ENCODE measurements at places on chromosomes 7 and 10. TPM values are rescaled to one million over a fixed set of nuclear protein-coding genes. Genes with fewer than 3 reads are reported as not detected.

DNA sequence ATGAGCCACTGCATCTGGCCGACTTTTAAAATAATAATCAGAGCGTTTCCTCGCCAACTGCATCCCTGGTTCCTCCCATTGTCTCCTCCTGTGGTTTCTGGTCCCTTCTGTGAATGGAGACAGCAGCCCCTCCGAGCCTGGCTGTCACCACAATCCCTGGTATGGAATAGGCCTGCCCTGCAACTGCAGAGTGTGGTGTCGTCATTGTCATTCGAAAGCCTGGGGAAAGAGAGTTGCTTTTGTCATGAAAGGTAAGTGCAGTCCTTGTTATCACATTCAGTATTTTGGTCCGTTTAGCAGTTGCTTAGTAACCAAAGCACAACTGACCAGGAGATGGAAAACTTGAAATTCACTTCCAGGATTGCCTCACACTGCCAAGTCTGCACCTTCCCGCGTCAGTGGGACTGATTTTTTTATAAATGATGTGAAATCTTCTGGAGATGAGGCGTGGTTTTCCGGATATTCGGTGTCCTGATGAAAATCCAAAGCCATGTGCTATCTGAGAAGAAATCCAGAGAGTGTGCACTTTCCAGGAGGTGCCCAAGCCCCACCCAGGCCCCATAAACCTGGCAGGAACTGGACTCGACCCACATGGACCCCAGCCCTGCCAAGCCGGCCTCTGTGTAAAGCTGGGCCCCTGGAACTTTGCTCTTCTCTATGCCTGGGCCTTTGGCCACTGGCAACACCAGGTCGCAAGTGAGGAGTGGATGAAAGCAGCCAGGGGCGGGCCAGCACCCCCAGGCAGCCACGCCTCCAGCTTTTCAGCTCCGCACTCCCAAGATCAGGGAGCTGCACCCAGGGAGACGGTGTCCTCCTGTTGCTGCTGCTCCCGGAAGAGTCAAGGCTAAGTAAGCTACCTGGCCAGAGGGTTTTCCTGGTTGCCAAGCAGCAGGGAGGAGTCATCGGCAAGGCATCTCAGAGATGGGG lies 133.7 kb upstream of the SH2B2 start:
- peak; percentile 33 for DNase-seq

GRCh38 chr7:111274857-111275256 lies 183.9 kb downstream of the LRRN3 start:
- DNase-seq = no peak

GRCh38 chr7:102991077-102991539 lies 78.3 kb downstream of the LRRC17 start:
- DNase-seq = no peak

DNA sequence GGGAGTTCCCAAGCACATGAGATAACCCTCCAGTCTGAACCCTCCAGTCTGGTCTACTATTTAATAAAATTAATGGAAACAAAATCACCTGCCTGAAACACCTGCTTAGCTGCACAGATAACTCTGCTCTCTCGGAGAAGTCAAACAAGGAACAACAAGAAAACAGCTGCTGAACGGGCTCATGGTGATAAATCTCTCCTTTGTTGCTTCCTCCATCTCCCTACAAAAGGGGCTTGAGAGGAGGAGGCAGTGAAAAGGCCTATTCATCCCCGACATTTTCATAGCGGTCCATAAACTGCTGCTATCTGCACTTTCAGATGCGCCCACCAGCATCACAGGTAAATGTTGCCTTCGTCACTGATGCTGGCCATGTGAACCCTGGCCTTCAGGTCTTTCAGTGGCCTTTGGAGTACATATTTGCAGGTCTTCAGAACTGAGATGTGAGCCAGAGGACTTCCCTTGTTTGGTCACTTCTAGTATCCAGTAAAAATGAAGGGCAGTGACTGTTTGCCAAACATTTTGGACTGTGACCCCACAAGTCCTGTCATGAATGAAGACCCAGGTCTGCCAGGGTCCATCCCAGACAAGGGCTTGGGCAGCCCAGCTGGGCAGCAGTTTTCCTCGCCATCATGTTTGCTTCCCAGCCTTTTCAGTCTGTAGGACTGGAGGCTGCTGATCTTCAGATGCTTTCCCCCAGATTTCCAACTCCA lies 15.9 kb downstream of the FKBP6 start:
- no peak for DNase-seq

DNA sequence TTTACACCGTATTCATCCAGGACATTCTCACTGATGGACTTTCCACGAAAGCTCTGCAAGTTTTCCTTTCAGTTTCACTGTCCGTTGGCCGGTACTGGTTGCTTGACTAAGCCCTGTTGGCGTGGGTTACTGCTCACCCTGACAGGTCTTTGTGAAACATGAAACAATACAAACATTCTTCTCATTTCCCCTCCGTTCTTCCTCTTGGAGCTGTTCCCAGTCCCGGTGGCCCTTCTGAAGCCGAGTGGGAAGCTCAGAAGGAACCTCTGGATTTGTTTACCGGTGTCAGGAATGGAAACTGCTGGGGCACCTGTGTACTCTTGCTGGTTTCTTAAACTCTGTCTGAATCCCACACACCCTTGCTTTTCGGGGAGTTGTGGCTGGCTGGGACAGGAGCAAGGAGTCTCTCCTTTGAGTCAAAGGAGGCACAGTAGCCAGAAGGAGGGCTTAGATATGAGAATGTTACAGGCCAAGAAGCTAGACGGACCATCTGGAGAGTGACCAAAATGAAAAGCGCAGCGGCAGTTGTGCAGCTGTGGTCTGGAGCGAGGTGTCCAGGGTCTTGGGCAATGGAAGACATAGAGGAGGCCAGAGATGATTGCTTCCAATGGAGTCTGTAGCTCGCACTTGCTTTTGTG lies 45.7 kb downstream of the LYZL2 start:
- DNase-seq = peak; percentile 38

DNA sequence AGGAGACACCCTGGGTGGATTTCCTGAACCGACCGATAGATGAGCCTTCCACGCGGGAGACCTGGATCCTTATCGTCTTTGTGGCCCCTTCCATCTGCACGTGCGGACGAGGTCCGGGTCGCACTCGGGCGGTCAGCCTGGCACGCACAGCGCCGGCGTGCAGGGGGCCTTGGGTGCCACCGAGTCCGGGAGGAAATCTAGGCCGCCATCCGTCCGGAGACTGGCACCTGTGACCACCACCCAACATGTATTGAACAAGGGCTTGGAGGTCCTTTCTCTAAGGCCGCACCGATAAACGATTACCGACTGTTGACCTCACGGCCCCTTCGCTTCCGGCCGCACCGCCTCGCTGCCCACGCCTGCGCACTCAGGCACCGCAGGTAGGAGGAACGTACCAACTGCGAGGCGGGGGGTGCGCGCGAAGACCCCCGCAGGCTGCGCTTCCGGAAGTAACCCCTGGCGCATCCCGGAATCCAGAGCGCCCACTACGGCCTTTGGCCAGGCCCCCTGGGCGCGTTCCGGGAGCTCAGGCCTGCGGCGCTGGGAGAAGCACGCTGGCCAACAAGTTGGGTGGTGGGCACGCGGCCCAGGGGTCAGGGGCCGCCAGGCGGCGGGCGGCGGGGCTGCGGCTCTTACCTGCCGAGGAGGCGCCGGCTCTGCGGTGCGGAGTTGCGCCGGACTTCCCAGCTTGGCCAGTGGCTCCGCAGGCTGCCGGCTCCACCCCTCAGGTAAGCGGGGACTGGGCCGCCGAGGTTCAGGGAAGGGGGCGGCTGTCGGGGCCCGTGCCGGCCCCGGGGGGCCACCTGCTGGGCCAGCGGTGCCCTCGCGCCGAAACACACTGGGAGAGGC lies at the start of the genes ACTR3C and LRRC61:
ACTR3C (minus strand) TSS at position 713 of the 849 bp plus-strand sequence. CDS start 28,249 bp downstream, outside the sequence.
LRRC61 (plus strand) TSS at position 523 of the 849 bp plus-strand sequence. CDS start 13,507 bp downstream, outside the sequence.
- DNase-seq = no peak

DNA sequence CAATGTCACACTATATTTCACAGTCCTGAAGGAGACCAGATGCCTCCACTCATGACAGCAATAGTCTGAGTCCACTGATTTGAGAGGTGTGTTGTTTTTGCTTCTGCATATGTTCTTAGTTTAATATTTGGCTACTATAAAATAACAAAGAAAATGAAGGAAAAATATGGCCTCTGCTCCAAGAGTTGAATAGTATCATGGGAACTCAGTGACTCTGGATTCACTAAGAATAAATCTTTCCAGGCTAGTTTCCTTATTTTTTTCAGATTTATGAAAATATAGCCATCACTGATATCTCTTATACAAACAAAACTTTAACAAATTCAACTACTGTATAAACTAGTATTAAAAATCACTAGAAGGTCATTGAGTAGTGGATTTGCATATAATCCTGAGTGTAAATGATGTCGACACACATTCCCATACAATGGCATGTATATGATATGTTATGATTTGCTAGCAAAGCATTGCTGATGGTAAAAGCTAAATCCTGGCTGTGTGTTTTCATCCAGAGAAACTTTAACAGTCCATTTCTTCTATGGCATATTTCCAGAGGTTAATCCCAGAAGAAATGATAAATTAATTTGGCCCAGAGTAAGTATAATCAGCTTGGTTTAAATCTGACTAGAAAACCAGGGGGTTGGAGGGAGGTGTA lies 66.0 kb upstream of the VIPR2 start:
- DNase-seq = no peak

GRCh38 chr7:66720561-66720960 lies 20.0 kb upstream of the RABGEF1 start:
- DNase-seq = no peak

GRCh38 chr7:140079121-140079536 lies 16.4 kb upstream of the PARP12 start:
- no peak for DNase-seq

DNA sequence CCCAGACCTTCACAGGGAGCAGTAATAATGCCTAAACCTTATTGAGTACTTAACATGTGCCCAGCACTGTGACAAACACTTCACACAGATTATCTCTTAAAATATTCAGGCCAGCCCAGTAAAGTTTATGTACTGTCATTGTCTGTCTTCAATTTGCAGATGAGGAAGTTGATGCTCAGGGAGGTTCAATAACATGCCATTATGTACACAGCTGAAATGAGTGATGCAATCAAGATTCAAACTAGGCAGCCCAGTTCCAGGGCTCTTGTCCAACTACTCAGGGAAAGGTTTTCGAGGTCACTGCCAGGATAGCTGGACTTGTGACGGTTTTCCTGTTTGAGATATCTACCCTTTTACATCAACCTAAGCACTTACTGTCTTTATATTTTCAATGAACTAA lies 56.1 kb downstream of the AUTS2 start:
- DNase-seq = no peak

The OR2A42 gene
- 0.05 TPM for total RNA-seq

The NPTX2 gene
- total RNA-seq = 0.90 TPM

The FAM13C gene
- total RNA-seq = 6.3 TPM

The TCF7L2 gene
- 12.4 TPM for total RNA-seq

The OGDH gene
- total RNA-seq = 689 TPM
